Urinary bladder (tissue), 4 donors: ENCODE measurements at places on chromosomes 16 and 17. TPM values are rescaled to one million over a fixed set of nuclear protein-coding genes. Genes with fewer than 3 reads are reported as not detected.

DNA sequence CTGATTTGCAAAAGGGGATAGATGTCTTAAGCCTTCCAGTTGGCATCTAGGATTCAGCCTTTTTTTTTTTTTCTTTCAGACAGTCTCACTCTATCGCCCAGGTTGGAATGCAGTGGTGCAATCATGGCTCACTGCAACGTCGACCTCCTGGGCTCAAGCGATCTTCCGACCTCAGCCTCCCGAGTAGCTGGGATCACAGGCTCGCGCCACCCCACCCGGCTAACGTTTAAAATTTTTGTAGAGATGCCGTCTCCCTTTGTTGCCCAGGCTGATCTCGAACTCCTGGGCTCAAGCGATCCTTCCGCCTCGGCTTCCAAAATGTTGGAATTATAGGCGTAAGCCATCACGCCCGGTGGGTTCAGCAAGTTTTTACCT is 571 bp upstream of the CCP110 start:
- DNase-seq = no peak

- no peak for DNase-seq
These were observed 53.7 kb downstream of the SNX20 start for GRCh38 chr16:50627419-50627818.

The MTHFSD gene
- total RNA-seq = 20.7 TPM

- DNase-seq = no peak
These were observed 40.1 kb downstream of the CPNE2 start for GRCh38 chr16:57132470-57132869.

- no peak for DNase-seq
These were observed 584 bp upstream of the STAT5B start for GRCh38 chr17:42276609-42277341.

The NEUROD2 gene
- total RNA-seq = not detected

GRCh38 chr16:73858326-73858725 is 438.3 kb upstream of the PSMD7 start:
- no peak for DNase-seq

DNA sequence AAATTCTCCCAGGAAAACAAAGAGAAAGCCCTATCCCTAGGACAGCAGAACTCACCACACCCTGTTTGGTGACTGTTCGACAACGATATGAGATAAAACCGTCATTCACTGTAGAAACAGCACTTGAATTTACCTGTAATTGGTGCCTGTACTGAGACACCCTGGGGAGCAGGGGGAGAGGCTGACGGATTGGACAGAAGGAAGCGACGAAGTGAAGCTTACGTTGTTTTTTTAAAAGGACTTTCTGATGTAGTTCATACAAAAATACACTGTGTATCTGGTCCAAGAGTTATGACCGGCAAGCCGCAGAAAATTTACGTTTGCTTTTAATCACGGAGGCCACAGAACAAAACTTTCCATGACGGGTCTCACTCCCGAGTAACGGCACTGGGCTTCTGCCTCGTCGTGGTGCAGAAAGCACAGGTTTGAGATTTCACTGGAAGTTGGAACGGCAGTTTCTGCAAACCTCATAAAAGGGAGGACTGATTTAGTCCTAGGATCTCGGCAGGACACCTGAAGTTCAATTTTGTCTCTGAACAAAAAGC is 9.7 kb downstream of the NXN start:
- no peak for DNase-seq

DNA sequence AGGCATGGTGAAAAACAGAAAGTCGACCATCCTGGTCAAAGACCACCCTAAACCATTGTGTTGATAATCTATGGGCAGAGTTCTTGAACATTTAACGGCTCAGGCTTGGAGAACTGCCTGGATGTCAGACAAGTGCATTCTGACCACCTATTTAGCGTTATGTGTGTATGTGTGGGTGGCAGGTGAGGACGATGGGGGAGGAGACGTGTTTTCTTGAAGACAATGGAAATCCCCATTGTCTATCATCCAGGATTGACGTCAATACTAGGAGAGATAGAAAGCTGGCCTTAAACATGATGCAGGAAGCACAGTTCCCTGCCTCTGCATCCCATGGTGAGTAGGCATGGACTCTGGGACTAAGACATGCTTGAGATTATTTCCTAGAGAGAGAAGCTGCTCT is 157.4 kb upstream of the MAF start:
- DNase-seq = no peak

DNA sequence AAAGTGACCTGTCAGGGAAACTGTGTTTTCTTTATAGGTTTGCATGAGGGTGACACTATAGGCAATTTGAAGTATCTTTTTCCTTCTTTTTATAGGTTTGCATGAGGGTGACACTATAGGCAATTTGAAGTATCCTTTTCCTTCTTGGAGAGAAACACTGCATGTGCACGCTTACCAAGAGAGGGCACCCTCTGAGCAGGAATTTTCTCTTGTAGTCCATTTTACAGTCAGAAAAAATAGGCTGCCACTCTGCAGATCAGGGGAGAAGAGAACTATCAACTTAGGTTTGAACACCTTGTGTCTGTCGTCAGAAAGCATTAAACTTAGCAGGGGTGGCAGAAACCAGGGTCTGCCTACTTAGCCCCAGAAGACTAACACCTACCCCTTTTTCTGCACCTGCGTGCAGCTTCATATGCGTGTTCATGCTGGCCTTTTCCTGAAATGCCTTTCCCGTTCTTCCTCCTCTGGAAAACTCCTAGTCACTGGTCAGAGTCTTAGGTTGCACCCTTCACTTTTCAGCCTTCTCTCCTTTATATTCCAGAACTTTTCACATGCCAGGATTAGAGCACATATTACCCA is 16.4 kb upstream of the SMIM36 start:
- DNase-seq = peak; percentile 46
